ENCODE measurements at places on chromosomes 1 and 21.

DNA sequence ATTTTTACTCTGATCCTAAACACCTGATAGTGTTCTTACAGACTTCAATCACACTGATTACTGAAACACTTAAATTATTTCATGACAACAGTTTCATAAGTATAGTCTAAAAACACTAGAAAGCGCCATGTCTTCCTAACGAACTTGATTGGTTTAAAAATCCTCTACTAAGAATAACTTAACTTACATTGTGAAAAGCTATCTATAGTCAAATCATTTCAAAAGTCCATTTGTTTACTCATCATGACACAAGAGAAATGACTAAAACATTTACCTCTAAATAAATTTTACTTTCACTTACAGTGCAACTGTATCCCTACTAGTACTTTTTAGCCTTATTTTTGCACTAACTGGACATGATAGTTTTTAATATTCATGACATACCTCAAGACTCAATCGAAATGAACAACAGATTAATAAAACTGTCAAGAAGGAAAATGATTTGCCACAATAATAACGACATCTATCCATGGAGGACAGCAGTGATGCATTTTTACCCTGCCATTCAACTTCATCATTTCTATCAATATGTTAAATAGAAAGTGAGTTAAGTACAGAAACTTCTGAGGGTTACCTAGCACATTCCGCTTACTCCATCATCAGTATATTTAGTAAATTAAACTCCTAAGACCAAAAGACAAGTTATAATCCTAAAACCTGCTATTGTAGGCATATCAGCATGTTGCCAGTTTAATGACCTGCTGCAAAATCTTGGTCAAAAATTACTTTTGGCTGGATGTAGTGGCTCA is 38.4 kb downstream of the AHCTF1 start:
- no peak for DNase-seq

DNA sequence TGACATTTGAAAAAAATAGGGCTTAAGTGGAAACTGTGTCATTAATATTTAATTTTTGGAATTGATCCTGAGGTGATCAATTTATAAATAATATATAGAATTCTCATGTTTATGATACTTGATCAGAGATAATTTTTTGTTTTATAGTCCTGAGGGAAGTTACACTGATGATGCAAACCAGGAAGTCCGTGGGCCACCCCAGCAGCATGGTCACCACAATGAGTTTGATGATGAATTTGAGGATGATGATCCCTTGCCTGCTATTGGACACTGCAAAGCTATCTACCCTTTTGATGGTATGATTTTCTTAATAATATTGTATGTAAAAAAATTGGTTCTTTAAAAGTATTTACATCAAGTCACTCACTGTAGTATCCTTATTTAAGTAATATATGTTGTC is 101.2 kb downstream of the FNBP1L start:
- no peak for DNase-seq

- no peak for DNase-seq
Observed at GRCh38 chr1:48005253-48006117, 8.3 kb upstream of the TRABD2B start.

DNA sequence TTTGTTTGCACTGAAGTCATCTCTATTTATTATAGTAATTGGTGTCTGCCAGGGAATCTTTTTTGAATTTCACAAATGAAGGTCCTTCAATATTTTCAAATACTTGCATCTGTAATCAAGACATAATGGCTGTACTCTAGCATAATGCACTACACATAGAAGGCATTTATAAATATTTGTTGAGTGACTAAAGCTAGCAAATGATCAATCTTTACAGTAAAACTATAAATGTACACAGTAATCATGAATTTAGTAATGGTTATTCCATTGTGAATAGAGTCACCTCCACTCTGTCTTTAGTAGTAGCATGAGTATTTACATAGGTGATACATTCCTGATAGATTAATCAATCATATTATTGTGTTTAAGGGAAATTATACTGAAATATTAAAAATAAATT is 119.6 kb downstream of the USH2A start:
- no peak for DNase-seq

All from activated T-helper 1 cell treated with Interleukin-2 at 50 U/mL for 16 hours (primary cell).